ENCODE measurements at places on chromosomes 12 and 14.

- no peak for DNase-seq
Observed at GRCh38 chr14:102513899-102514772, 4.6 kb upstream of the ANKRD9 start.

- no peak for DNase-seq
Observed at GRCh38 chr12:50529345-50529744, 24.6 kb downstream of the DIP2B start.

- DNase-seq, result no peak
Observed at GRCh38 chr12:57051011-57051410, 1.1 kb upstream of the MYO1A start.

GRCh38 chr14:44889595-44890471, 71.9 kb downstream of the KLHL28 start:
- DNase-seq, result no peak

DNA sequence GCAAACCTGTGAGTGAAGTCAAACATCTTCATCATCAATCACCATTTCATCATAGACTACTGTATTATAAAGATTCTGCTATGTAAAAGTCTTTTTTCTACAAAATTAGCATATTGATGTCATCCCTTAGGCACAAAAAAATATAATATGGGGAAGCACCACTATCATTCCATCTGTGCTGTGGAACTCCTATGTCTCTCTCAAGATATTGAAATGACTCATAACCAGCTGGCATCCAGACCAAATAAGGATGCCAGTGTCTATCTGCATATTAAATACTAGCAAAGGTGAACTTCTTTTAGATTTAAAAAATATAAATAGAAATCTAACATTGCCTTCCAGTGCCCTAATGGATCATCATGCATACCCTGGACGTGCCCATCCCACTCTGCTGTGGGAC, 17.9 kb upstream of the DCAF5 start:
- DNase-seq, result no peak

- DNase-seq, result no peak
Observed at GRCh38 chr12:101933866-101934514, 56.6 kb downstream of the DRAM1 start.

DNA sequence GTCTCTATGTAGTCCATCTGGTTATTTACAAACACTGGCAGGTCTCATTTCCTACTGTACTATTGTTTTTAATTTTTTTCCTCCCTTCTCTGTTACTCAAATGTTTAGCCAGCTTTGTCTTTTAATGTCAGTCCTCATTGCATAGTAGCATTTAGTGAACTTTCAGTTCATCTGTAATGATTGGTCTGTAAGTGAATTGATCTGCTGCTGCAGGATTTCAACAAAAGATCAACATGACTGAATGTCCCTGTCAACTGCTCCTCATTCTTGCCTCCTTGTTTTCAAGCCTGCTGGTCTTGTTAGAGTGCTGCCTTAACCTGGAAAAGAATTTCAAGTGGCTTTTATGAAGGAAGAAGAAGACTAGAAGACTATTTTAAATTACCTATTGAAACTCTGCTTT, 19.3 kb upstream of the AVPR1A start:
- DNase-seq, result no peak

DNA sequence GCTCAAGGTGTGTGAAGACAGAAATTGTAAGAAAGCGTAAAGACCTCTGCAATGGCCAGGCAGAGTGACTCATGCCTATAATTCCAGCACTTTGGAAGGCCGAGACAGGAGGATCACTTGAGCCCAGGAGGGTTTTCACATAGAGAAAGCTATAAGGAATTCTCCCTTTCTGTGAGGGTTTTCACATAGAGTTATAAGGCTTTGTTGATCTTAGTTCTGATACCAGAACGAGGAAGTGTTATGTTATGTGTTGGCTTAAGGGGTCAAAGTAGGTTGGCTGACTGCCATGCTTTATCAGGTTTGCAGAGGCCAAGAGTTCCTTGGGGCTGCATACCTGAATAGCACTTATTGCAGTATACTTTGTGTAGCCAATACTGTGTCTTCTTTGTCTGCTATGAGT, 139.1 kb downstream of the ERC1 start:
- no peak for DNase-seq

DNA sequence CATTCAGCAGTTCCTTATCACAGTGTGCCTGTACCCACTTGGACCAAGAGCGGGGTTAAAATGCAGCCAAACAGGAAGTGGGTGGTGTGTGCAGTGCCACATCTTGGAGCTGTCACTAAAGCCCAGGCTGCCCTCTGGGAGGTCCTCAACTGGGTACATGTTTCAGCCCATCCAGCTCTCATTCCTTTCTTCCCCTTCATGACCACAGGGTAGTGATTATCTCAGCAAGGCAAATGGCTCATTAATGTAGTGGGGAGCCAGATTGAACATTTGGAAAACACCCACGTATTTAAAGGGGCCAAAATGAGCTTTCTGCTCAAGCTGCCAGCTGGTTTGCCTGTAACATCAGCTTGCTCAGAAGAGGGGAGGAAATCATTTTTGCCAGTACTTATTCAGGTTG, 210.8 kb upstream of the BTG1 start:
- DNase-seq, result no peak

DNA sequence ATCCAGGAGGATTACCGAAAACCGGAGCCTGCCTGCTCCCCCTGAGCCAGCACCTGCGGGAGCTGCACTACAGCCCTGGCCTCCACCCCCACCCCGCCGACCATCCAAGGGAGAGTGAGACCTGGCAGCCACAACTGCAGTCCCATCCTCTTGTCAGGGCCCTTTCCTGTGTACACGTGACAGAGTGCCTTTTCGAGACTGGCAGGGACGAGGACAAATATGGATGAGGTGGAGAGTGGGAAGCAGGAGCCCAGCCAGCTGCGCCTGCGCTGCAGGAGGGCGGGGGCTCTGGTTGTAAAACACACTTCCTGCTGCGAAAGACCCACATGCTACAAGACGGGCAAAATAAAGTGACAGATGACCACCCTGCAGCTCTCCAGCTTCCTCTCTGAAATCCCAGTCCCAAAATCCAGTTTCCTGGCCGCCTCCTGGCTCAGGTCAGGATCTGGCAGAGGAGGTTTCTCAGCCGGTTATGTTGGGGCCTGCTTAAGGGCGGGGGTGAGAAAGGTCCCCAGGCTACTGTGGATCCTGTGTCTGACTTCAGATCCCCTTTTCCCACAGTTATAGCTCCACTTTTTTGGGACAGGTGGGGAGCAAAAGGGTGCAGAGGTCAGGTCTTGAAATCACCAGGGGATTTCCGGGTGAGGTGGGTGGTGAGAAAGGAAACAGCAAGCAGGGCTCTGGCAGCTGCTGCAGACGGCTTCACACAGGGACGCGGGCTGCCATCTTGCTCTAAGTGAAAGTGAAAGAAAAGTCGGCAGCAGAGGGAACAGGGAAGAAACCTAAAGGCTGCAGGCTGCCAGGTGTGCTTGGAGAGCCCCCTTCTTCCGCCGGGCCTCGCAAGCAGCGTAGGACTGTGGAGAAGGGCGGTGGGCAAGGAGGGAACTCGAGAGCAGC, at the start of gene TAPBPL:
TSS of gene TAPBPL (plus strand) at position 695 of the 897 bp plus-strand sequence. CDS start 207 bp downstream, outside the sequence.
- DNase-seq, result peak; percentile 85

Measured in stimulated activated CD4-positive, alpha-beta T cell treated with anti-CD3 and anti-CD28 coated beads, Interleukin-4, amount 100 ng/mL, for 24 hours (primary cell).